ENCODE measurements at places on chromosomes 7 and 10.

- DNase-seq: no peak
These were observed 55.5 kb upstream of the FAM171A1 start for GRCh38 chr10:15426558-15426957.

DNA sequence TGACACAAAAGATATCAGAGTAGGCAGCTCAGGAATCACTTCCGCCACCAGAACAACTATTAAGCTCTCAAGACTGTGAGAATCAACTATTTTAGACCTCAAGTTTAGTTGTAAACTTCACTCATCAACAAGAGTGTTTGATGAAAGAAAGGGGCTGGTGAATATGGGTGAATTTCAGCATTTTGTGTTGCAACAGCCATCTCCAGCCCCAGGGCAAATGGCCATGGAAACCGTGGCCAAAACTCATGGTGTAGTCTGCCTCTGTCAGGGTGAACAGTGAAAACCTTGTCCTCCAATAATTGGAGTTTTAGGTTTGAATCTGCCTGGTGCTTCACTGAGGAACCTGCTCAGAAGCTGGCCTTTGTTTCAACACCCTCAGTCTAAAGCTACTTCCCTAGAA lies 60.0 kb downstream of the POLR1F start:
- DNase-seq: no peak

DNA sequence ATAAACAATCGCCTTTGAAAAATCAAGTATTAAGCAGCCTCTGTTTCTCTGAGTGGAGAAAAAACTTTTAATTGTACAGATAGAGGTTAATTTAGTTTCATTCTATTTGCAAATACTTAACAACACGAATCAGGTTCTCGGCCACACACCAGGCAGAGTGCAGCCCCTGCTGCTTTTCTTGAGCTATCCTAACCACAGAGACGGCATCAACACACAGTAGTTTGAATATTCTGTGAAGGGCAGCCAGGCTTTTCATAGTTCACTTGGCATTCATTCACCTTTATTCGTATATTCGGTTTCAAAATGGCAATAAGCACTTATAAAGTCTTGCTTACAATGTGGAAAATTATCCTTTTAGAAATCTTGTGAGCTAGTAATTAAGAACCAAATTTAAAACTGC lies 5.7 kb downstream of the ADARB2 start:
- no peak for DNase-seq

GRCh38 chr10:44013981-44014380 lies 365.3 kb upstream of the ZNF32 start:
- DNase-seq: no peak

GRCh38 chr10:118680197-118680596 lies 74.6 kb downstream of the CACUL1 start:
- DNase-seq: no peak

DNA sequence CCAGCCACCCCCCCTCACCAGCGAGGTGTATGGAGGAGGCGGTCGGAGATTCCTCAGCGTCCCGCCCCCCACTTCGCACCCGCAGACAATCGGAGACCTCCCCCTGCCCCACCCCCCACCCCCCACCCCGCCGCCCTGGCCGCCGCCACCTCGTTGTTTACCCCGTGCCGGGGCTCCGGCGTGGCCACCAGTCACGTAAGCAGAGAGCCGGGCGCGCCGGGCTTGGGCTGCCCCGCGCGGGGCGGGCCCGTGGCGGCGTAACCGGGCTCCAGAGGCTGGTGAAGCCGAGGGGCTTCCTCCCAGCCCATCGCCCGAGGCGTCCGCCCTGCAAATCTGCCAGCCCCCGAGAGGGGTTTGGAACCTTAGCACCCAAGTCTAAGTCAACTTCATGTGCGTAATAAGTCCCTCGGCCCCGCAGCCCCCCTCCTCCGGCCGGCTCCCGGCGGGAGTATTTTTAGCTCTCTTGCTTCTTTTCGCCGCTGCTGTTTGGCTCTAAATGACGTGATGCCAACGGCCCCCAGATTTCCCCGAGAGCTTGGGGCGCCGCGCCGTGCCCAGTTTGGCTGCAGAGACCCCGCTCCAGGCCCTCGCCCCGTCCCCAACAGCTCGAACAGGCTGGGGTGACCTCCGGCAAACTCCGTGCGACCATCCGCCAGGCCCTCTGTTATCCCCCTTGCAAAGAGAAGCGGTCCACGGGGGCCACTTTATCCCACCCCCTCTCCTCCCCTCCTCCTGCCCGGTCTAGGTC lies 2.7 kb downstream of the MXI1 start:
- no peak for DNase-seq

DNA sequence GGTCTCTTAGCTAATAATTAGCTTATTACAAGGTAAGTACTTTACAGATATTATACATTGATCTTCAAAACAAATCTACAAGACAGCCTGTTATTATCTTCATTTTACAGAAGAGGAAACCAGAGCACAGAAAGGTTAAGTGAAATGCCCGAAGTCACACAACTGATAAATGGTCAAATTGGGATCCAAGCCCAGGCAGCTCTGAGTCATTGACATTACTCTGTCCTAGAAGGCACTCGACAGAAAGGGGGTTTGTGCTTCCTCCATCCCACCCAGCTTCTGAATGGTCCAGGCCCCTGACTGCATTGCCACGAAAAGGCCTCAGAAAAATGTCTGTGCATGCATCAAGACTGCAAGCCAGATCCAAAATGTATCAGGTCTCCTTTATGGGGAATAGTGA lies 81.3 kb upstream of the ZNF438 start:
- DNase-seq: no peak

GRCh38 chr7:114484226-114484625 lies 69.6 kb downstream of the FOXP2 start:
- no peak for DNase-seq

GRCh38 chr10:10545771-10546170 lies 471.9 kb upstream of the CELF2 start:
- DNase-seq: no peak

DNA sequence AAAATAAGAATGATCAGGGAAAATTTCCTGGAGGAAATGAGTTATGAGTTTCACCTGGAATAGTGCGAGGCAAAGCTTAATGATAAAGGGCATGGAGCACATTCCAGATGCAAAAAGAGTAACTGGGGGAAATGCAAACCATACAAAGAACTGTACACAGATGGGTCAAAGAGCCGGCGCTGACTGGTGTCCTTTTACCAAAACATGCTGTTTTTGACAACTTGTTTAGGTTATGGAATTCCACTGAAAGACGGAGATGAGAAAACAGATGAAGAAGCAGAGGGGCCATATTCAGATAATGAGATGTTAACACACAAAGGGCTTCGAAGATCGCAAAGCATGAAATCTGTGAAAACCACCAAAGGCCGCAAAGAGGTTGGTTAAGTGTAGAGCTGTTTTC lies 98.2 kb downstream of the REEP3 start:
- DNase-seq: no peak

- no peak for DNase-seq
These were observed 53.3 kb downstream of the SH3PXD2A start for GRCh38 chr10:103802081-103802480.

- DNase-seq: no peak
These were observed 43.3 kb downstream of the ETV1 start for GRCh38 chr7:13946181-13946580.

Measured in CD4-positive, alpha-beta memory T cell (primary cell).